ENCODE measurements at places on chromosomes 1 and 21.
A peak's percentile ranks its signal among the peaks of the same experiment; 100 is the strongest.

DNA sequence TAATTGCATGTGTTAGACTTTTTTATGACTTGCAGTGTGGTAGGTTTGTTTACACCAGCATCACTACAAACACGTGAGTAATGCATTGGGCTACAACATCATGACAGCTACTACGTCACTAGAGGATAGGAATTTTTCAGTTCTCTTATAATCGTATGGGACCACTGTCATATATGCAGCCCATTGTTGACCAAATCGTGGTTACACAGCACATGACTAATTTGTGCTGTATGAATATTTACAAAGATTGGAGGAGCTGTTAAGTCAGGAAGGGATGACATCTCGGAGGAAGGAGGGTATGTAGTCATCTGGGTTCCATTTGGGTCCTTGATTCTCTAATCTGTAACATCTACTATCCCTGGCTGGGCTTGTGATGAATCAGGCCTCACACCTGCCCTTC lies 270.9 kb downstream of the TNR start:
- ATAC-seq: no peak

DNA sequence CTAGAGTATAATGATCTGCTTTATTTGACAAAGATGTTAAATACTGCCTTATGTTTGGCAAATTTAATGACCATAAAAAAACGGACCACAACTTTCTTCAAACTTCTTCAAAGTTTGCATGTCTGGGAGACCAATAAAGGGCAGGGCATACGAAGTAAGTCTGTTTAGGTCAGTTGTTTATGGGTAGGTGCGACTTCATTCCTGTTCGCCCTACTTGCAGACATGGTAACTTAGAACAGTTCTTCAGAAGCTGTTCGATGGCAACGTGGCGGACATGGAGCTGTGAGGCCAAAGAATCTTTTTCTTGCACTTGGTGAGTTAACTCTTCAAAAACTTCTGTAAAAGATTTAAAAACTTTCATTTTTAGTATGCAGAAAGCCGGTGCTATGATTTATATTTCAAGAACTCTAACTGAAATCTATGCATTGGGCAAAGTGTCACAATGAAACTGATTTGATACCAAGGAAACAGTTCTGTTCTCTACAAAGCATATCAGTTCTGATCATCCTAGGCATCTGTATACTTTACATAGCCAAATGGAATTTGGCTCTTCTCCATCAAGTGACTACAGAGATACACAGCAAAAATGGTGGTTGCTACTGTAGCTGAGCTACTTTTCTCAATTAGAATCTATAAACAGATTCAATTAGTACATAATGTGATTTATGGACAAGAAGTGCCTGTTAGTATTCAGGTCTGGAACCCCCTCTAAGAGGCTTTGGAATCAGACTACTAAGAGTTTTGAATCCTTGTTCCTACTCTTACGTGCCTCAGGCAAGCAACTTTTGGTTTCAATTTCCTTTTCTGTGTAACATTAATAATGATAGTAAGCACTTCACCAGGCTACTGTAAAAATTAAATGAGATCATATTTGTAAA lies 25.7 kb downstream of the C21orf91 start:
- peak; percentile 49 for ATAC-seq

- no peak for ATAC-seq
Observed at GRCh38 chr1:212594640-212595039, 13.9 kb upstream of the ATF3 start.

- ATAC-seq: no peak
Observed at GRCh38 chr1:18666317-18666920, 35.8 kb downstream of the PAX7 start.

DNA sequence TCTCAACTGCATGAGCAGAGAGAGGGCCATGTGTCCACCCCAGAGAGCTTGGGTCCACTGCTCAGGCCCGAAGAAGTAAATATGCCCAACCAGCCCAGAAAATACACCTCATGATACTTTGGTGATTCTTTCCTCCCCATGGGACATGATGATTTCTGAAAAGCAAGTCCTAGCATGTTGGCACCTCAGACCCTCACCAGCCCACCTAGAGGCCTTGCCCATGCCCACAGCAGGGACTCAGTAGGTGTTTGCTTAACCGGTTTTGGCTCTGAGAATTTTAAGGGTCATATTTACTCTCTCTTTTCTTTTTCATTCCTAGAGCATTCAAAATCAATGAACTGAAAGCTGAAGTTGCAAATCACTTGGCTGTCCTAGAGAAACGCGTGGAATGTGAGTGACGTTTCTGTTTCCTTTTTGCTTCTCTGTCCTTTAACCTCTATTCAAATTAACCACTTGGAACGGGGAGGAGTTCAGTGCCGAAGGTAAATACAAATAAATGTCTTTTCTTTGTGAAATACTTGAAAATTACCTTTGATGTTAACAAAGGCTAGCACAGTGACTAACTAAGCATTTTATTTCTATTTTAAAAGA lies 79.7 kb downstream of the PDE9A start:
- no peak for ATAC-seq

- no peak for ATAC-seq
Observed at GRCh38 chr1:197469620-197470210, 201.7 kb downstream of the CRB1 start.

GRCh38 chr1:23509896-23510295 lies 21.1 kb downstream of the E2F2 start:
- no peak for ATAC-seq

DNA sequence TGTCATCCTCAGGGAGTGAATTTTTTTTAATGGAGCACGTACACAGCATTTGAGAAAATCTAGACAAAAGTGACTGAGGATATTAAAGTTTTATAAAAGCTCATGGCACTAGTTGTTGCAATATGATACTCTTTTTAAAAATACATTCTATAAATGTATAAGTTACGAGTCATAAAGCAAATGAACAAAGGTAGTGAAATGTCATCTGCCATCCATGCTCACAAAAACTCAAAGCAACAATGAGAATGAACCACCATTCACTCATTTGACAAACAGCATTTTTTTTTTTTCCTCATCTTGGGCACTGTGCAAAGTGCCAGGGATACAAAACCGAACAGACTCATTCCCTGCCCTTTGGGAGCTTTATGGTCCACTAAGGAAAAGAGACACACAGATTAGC lies 38.7 kb downstream of the GPR137B start:
- ATAC-seq: no peak

GRCh38 chr1:231236938-231237337 lies 4.1 kb upstream of the GNPAT start:
- ATAC-seq: no peak

GRCh38 chr1:222266223-222267196 lies 281.4 kb downstream of the HHIPL2 start:
- ATAC-seq: no peak

- no peak for ATAC-seq
Observed at GRCh38 chr1:113197719-113198330, 124.8 kb downstream of the LRIG2 start.

DNA sequence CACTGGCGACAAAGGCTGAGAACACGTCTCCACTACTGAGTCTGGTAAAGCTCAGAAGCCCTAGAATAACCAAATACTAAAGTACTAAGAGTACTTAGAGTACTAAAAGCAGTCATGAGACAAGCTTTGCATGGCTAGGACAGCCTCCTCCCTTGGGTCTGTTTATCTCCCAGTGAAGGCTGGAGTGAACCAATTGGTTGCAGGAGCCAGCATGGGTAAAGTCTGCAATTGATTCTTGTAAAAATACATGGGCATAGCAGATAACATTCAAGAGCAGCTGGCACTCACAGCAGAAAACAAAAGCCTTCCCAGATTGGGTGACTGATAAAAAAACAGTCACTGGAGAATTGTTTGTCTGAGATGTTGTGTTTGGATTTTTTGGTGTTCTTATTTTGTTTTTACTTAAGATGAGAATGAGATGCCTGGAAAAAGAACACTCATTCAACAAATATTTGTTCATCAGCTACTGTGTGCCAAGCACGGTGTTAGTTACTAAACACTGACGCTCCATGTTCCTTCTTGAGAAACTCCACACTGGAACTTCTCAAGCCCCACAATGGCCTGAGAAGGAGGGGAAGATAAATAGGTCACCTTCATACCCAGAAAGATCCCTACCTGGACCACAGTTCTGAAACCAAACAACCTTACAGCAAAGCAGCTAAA lies 3.7 kb downstream of the IRF6 start:
- ATAC-seq: no peak

DNA sequence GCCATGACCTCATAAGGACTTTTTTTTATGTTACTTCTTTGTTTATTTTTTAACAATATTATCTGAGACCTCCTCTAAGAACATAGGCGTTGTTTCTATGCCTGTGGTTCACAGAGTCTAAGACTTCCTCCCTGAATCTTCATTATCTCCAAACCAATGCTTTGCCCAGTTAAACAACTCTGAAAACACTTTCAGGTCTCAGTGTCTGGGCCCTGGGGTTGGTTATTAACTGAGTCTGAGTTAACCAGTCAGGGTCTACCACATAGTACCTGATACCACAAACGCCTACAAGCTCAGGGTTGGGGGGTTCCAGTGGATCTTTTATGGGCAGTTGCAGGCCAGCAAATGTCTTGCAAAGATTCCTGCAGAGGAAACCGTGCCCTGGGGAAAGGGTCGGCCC lies 138.2 kb downstream of the AJAP1 start:
- no peak for ATAC-seq

DNA sequence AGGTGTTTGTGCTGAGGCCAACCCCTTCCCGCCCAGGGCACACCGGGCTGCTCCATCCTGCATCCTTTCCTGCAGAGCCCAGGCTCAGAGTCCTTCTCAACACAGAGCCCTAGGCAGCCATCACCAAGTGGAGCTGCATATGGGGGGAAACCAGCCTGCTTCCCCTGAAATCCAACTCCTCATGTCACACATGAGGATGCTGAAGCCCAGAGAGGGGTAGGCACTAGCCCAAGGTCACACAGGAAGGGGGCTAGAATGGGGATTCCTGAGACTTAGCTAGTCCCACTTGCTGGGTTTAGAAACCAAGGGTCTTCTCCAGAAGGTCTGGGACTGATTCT lies 5.5 kb upstream of the TNFRSF1B start:
- no peak for ATAC-seq

- no peak for ATAC-seq
Observed at GRCh38 chr1:210531475-210532222, 202.9 kb downstream of the HHAT start.

DNA sequence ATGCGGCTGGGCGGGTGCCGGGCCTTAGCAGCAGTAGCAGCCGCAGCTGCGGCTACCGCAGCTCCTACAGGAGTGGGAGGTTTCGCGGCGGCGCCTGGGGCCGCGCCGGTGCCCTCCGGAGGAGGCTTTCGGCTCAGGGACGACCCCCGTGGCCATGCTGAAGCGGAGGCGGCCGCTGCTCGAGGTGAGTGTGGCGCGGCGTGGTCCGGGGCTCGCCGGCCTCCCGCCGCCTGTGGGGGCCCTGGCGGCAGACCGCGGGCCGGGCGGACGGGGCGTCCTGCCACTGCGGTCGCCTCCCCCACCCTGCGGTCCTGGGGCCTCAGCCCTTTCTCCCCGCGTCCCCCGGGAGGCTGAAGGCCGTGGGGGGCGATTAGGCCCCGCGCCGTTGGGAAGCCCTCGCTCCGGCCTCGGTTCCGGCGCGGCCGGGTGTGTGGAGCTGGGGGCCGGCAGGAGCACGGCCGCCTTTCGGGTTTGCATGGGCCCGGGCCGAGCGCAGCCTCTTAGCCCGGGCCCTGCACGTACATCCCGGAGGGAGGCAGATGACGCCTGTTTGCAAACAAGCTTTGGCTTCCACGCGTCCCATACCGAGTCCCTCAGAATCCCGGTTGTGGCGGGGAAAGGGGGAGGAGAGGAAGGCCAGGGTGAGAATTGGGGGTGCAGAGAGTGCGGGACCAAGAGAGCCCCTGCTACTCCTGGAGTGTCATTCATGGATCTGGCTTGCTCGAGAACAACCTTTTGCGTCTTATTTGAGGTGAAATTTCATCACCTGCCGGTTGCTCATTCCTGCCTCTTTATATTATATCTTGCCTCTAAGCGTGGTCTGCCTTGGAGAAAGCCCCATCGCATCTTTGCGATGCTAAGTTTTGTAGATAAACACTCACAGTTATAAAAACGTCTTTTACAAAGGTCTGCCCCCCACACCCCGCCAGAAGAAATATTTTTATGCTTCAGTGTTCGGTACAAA lies 613 bp downstream of the ZFYVE9 start:
- peak; percentile 73 for ATAC-seq

- ATAC-seq: peak; percentile 26
Observed at GRCh38 chr1:218476385-218476784, 131.2 kb downstream of the TGFB2 start.

GRCh38 chr1:30174499-30174898 lies 548.9 kb downstream of the MATN1 start:
- no peak for ATAC-seq

DNA sequence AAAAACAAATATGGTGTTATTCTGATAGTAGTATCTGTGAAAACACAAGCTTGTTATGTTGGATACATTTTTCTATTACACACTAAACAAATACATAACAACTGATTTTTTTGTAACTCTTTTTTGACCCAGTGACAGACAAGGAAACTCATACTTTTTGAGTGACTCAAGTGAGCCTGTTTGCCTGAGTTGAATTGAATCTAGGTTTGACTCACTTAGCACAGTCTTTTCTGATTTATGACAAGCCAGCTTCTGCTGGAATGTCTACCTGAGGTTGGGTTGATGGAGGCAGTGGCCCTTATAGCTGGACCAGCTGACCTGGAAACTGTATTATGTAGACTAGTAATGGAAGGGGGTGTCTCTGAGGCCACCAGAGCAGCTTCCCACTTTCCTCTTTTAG lies 4.2 kb upstream of the CLCA4 start:
- no peak for ATAC-seq

- peak; percentile 87 for ATAC-seq
Observed at GRCh38 chr1:243475966-243476365, 220.1 kb downstream of the SDCCAG8 start.

DNA sequence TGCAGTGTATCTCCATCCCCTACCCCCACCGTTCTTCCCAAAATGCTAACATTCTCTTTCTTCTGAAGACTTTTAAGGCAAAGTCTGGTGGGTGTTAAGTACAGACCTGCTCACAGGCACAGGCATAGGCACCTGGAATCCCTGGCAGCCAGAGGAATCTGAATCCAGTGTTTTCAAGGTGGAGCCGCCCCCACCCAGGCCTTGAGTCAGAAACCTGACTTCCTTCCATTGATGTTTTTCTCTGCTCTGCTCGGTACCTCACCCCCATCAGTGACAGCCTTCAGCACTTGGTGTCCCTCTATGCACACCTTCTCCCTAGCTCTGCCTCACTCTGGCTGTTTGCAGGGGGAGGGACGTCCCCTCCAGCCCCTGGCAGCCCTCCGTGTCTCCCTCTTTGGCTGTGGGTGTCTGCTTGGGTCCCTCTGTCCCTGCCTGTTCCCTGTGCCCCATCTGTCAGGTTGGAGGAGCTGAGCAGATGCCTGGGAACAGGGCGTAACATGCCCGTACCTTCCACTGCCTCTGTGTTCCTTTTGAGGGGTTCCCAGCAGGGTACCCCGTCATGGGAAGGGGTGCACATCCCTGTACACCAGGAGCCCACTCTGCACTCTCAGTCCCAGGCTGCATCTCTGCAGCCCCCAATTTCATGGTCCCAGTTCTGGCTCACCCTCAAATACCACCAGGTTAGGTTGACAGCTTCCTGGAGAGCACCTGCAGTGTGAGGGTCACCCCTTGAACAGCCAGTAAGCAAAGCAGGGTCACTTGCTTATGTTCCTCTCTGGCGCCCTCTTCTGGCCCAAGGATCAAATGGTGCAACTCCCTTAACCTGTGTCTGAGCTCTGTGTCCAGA lies 6.7 kb downstream of the NCDN start:
- peak; percentile 44 for ATAC-seq

- no peak for ATAC-seq
Observed at GRCh38 chr1:193311226-193311948, 125.0 kb upstream of the B3GALT2 start.

Measured in motor neuron (in vitro differentiated cells).